NCI-H345 (cell line): ENCODE measurements at places on chromosomes 7 and 10.

DNA sequence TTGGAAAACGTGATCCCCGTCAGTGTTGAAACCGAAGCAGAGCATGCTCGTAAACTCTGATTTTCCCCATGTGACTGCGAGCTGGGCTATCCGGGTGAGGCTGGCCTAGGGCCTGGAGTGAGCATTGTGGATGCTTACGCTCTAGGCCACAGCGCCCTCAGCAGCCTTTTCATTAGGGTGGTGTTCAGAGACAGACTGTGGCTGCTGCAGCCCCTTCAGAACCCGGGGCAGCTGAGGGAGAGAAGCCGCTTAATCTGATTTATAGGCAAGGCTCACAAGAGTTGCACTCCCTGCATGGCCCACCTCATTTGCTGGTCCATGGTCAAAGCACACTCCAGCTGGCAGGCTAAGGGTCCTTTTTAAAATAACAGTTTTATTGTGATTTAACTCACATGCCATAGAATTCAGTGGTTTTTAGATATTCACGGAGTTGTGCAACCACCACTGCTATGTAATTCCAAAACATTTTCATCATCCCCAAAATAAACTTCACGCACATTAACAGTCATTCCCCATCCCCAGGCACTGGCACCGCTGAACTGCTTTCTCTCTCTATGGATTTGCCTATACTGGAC is 72.5 kb downstream of the SYPL1 start:
- DNase-seq, result no peak

DNA sequence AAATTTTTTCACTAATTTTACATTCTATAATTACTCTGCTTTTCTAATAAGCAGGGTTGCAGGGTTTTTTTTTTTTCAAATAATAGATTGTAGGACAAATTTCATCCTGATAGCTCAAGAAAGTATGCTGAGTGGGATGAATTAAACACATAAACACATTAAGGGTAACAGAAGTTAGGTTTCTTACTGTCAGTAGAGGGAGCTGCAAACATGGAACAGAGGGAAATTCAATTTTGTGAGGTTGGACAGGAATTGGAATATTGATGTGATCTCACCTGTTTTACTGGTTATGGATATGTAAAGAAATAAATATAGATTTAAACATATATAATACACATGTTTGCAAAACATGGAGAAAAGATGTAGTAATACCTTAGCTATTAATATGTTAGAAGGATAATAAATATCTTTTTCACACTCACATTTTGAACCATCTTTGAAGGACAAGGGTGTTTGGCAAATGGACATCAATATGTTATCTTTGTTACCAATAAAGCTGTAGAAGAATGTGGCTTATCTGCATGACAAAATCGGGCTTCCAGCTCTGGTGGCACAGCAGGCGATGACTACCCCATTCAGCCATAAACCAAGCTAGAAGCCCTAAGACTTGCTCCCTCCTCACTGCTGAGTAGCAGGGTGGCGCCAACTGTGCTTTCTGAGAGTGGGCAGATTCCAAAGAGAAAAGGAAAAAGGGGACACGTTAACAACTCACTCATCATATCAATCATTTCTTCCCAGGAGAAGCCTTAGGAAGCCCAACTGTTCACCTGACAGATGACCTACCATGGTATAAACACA is 1257.4 kb downstream of the GATA3 start:
- no peak for DNase-seq

- DNase-seq, result no peak
Observed at GRCh38 chr7:2725178-2726105, 37.4 kb downstream of the AMZ1 start.

DNA sequence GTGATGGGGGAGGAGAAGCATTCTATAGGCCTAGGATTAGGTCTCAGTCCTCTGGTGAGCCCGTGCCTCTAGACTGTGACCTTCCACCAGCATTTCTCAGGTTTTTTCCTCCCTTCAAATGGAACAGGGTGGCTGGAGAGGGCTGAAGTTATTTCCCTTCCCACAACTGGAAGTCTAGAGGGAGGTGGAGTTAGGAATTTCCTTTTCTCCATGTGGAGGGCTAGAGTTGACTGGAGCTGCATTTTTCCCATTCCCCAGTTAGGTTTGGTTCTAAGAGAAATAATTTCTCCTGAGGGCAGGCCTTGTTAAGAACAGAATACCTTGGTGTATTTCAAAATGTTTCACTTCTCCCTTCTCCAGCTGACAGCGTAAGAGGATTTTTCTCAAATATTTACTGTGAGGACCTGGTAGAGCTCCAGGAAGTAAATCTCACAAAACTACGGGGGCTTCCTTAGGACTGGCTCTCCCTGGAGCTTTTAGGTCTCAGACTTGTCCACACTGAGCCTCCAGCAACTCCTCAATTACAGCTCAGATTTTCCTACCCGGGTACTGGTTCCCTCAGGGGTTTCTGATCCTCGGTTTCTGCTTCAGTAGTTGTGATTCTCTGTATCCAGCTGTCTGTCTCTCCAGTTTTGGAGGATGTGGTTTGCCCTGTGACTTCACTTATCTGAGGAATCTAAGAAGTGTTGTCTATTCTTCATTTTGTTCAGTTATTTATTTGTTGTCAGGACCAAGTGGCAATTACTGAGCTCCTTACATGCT is 6.0 kb upstream of the REEP3 start:
- no peak for DNase-seq

- DNase-seq, result no peak
Observed at GRCh38 chr10:59073456-59074053, 102.9 kb upstream of the PHYHIPL start.
